ENCODE measurements at places on chromosomes 7 and 10.

GRCh38 chr10:102735065-102735562, 8.6 kb upstream of the WBP1L start:
- no peak for DNase-seq

GRCh38 chr10:117271427-117271826, 30.5 kb downstream of the SLC18A2 start:
- no peak for DNase-seq

DNA sequence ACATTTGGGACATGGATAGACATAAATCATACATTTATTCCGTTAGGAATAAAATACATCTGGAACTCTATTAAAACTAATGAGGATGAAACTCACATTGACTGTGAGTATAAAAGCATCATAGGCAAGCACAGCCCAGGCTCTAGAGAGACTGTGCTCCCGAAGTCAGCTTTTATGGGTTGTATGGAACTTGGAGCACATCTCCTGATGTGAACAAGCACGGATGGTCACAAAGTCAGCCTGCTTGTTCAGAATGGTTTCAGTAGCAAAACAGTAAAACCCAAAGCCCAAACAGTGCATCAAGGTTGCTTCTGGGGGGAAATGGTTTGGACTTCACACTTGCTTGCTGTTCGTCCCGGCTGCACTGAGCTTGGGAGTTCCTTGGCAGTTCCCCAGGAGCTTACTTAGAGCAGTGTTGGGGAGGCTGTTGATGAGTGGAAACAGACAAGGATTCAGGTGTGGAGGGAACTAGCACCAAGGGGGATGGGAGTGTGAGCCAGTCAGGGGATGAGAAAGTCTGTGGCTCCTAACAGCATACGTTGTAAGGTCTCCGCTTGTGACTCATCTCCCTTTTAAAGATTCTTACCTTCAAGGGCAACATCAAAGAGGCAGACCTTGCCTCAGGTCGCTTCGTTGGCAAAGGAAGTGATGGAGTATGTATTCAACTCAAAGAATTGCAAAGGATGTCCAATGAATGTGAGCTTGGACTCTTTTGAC, 19.7 kb upstream of the ITGA8 start:
- DNase-seq, result no peak

- no peak for DNase-seq
These were observed 134.9 kb downstream of the BICC1 start for GRCh38 chr10:58647376-58648112.

- no peak for DNase-seq
These were observed 116.3 kb downstream of the WDFY4 start for GRCh38 chr10:48801001-48801421.

- DNase-seq, result no peak
These were observed 89.5 kb upstream of the ACBD5 start for GRCh38 chr10:27330074-27330473.

DNA sequence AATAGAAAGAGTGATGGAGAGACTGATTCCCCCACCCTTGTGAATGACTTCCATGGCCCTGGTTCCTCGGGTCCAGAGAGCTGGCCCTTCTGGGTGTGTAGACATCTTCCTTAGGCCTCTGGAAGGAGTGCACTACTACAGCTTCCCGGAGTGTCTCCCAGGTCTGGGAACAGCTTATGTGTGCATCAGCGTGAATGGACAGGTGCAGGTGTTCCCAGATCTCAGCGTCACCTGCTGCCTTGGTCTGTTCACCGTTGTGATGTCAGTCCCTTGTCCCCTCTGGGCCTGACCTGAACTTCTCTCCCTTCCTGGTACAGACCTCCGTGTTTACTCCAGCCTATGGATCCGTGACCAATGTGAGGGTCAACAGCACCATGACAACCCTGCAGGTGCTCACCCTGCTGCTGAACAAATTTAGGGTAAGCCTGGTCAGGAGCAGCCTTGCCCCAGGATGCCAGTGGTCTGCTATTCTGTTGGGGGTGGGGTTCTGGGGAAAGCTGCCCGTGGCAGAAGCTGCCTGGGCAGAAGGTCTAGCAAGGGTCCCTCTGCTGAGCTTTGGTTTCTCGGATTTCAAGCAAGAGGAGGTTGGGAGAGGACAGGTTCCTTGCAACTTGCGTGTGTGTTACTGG, 10.5 kb upstream of the DEPP1 start:
- DNase-seq, result no peak

GRCh38 chr7:117707080-117707479, 166.2 kb downstream of the CTTNBP2 start:
- DNase-seq, result no peak

DNA sequence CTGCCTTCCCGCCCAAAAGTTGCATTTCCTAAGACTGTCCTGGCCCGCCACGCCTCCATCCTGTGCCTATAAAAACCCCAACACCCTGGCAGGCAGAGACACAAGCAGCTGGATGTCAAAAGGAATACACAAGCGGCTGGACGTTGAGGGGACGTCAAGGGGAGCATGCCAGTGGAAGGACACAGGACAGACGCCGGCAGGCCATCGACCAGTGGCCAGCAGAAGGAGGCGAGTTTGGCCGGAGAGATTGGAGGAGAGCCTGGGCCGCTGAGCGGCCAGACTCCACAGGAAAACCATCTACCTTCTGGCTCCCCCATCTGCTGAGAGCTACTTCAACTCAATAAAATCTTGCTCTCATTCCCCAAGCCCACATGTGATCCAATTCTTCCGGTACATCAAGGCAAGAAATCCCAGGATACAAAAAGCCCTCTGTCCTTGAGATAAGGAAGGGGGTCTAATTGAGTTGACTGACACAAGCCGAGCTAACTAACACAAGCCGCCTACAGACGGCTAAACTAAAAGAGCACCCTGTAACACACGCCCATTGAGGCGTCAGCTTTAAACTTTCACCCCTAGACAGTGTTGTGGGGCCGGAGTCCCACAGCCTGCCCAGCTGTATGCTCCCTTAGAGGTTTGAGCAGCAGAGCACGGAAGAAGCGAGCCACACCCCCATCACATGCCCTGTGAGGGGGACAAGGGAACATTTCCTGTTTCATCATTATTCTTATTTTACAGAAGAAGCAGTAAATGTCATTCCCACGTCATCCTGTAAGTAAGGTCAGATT, 150.3 kb upstream of the PHYHIPL start:
- DNase-seq, result no peak

GRCh38 chr10:70130878-70131559, 1.6 kb downstream of the AIFM2 start:
- DNase-seq, result no peak

- no peak for DNase-seq
These were observed 247.3 kb upstream of the LRRTM3 start for GRCh38 chr10:66678521-66678920.

DNA sequence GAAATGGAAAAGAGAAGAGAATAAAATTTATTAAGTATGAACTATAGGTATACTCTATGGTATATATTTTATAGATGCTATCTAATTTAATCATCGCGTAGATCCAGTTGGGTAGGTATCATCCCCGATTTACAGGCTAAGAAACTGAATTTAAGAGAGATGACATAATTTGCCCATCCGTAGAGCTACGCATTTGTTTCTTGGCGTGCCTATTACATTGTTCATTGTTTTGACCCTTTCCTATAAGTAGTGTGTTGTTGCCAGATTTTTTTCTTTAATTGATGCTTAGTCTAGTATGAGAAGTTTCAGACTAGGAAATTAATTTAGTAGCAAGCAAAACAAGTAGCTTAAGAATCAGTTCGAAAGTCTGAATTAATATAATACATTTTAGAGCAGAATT, 205.7 kb upstream of the NPSR1 start:
- no peak for DNase-seq

- DNase-seq, result no peak
These were observed 13.3 kb upstream of the C10orf53 start for GRCh38 chr10:49666054-49666615.

- no peak for DNase-seq
These were observed 15.5 kb downstream of the WAPL start for GRCh38 chr10:86506062-86506461.

DNA sequence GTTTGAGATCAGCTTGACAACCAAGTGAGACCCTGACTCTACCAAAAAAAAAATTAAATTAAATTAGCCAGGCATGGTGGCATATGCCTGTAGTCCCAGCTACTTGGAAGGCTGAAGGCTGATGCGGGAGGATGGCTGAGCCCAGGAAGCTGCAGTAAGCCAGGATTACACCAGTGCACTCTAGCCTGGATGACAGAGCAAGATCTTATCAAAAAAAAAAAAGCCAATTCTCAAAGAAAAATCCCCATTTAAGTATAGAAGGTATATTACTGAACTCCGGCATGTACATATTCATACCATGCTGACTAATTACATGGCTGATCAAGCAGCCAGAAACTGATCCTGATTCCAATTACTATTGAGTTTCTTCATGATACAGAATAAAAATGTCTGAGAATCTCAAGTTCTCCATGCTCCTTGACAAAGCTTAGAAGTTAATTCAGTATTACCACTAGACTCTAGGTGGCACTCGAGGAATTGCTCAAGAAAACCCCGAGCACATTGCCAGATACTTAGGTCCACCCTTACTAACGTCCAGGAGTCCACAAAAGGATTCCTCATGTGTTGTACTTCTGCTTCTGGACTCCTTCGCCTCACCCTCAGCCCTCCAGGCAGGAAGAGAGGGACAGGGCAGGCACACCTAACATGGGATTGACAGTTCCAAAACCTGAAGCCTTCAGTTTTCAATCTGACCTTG, 148.9 kb downstream of the PARD3 start:
- DNase-seq, result no peak
